ENCODE measurements at places on chromosomes 6 and 20.

- DNase-seq: no peak
- H3K27ac ChIP-seq: no peak overlapping the region
- H3K4me1 ChIP-seq: no peaks in the 10 kb centered on the region
- H3K27me3 ChIP-seq: no peaks in the 10 kb centered on the region
- no peaks in the 10 kb centered on the region for H3K36me3 ChIP-seq
Observed at GRCh38 chr6:51339728-51340127, 521.1 kb downstream of the TFAP2B start.

DNA sequence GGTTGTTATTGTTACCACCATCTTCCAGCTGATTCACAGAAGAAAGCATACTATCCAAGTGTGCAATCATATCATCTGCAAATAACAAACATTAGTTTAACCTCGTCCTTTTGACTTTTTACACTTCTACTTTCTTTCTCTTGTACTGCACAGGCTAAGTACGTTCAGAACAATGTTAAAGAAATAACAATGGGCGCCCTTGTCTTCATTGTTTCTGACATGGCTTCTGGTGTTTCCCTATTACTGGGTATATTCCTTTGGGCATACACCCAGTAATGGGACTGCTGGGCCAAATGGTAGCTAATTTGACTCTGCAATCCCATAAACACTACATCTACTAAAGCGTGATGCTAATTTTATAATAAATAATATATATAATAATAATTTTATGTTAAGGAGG is 146.7 kb downstream of the GJA10 start:
- peaks cover 7% of the 10 kb centered on the region for H3K4me1 ChIP-seq
- H3K4me3 ChIP-seq: no peak overlapping the region
- peaks cover 5% of the 10 kb centered on the region for H3K36me3 ChIP-seq

- no peaks in the 10 kb centered on the region for H3K27me3 ChIP-seq
- no peak overlapping the region for H3K4me3 ChIP-seq
- H3K4me1 ChIP-seq: peaks cover 3% of the 10 kb centered on the region
- DNase-seq: no peak
- H3K27ac ChIP-seq: no peak overlapping the region
Observed at GRCh38 chr6:33869826-33870423, 66.1 kb upstream of the MLN start.

- DNase-seq: no peak
- H3K27me3 ChIP-seq: no peaks in the 10 kb centered on the region
- no peak overlapping the region for H3K27ac ChIP-seq
Observed at GRCh38 chr6:46923476-46923875, 1.7 kb upstream of the ADGRF5 start.

- DNase-seq: no peak
- peaks cover 84% of the 10 kb centered on the region for H3K27me3 ChIP-seq
- H3K4me3 ChIP-seq: no peak overlapping the region
- peaks cover 4% of the 10 kb centered on the region for H3K4me1 ChIP-seq
- H3K27ac ChIP-seq: no peak overlapping the region
- H3K36me3 ChIP-seq: no peaks in the 10 kb centered on the region
Observed at GRCh38 chr6:28782113-28782673, 141.6 kb downstream of the TRIM27 start.

GRCh38 chr6:37137201-37138090 is 32.5 kb upstream of the PIM1 start:
- no peak overlapping the region for H3K4me3 ChIP-seq
- H3K27ac ChIP-seq: no peak overlapping the region
- no peaks in the 10 kb centered on the region for H3K36me3 ChIP-seq
- H3K27me3 ChIP-seq: no peaks in the 10 kb centered on the region
- peaks cover 43% of the 10 kb centered on the region for H3K4me1 ChIP-seq
- no peak for DNase-seq

DNA sequence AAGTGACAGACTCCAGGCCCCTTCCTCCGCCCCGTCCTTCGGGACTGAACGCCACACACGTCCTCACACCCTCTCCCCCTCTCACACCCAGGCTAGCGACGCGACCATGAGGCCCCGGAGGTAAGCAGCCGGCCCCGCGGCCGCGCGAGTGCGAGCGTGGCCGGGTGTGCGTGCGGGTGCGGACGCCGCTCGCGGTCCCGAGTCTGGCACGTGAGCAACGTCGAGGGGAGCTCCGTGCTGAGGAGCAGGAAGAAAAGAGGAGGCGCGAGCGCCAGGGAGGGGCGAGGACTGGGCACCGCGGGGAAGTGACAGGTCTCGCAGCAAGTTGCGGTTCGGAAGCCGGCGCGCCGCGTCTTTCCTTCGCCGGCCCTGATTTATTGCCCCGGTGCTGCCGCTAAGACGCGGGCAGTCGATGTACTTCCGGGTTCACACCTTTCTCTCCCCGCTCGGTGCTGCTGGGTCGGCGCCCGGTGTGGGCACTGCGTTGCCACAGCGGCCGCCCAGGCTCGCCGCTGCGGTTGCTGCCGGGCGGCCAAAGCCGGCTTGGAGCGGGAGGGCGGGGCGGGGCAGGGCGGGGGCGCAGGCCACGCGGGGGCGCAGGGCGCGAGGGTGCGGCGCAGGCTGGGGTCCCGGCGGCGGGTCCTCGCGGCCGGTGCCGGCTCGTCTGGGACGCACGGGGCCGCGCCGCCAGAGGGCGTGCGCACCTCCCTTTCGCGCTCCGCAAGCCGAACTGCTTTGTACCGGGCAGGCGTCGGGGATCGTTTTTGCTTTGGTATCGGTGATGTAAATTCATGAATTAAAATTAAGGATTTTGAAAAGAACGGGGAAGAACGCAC is 15.8 kb upstream of the LIN28B start:
- H3K4me3 ChIP-seq: no peak overlapping the region
- H3K27me3 ChIP-seq: peaks cover 69% of the 10 kb centered on the region
- peaks cover 8% of the 10 kb centered on the region for H3K4me1 ChIP-seq
- H3K36me3 ChIP-seq: no peaks in the 10 kb centered on the region
- no peak overlapping the region for H3K27ac ChIP-seq
- peak; percentile 4 for DNase-seq

- no peak for DNase-seq
- no peak overlapping the region for H3K4me3 ChIP-seq
- H3K27ac ChIP-seq: no peak overlapping the region
- H3K4me1 ChIP-seq: peaks cover 28% of the 10 kb centered on the region
Observed at GRCh38 chr6:11328613-11329247, 96.3 kb upstream of the NEDD9 start.

DNA sequence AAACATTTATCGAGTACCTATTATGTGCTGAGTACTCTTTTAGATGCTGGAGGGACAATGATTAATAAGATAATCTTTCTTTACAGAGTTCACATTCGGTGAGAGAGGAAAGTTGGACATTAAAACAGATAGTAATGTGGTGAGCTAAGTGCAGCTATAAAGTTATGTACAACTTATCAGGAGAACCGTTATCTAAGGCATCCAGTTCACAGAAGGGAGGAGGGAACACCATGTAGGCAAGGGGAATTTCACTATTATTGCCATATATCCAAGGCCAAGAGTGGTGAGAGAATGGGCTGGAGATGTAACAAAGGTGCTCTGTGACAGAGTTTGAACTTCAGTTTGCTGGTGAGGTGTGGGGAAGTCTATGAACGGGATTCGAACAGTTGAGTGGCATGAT is 105.8 kb downstream of the CARMIL1 start:
- H3K27ac ChIP-seq: no peak overlapping the region
- no peaks in the 10 kb centered on the region for H3K4me1 ChIP-seq
- no peak for DNase-seq
- no peak overlapping the region for H3K4me3 ChIP-seq
- no peaks in the 10 kb centered on the region for H3K27me3 ChIP-seq

DNA sequence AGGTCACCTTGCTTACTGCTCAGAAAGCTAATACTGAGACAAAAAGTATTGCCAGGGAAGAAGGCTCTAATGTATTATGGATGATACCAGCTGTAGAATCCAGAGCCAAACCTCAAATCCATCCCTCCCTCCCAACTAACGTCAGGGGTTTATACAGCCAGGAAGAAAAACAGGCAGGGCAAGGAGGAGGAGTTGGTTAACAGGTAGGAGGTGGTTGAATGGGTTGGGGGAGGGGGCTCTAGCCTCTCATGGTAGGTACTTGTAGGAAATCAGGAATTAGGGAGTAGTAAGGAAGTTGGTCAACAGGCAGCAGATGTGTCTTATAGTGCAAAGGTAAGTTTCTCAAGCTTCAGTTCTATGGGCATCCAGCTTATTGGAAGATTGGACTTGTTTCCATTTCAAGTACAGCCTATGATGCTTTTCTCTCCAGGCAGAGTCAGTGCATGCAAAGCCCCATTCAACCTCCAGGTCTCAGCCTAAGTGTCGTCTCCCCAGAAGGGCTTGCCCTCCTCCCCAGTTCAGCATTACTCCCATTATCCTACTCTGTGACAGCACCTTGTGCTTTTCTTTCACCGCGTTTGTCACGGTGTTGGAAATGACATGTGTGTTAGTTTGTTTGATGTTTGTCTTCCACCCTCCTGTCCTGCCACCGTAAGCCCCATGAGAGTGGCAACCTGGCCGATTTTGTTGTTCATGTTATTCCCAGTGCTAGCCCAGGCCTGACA is 38.1 kb downstream of the PNLDC1 start:
- H3K4me1 ChIP-seq: peaks cover 15% of the 10 kb centered on the region
- no peaks in the 10 kb centered on the region for H3K27me3 ChIP-seq
- H3K27ac ChIP-seq: no peak overlapping the region
- H3K36me3 ChIP-seq: no peaks in the 10 kb centered on the region
- H3K4me3 ChIP-seq: no peak overlapping the region

DNA sequence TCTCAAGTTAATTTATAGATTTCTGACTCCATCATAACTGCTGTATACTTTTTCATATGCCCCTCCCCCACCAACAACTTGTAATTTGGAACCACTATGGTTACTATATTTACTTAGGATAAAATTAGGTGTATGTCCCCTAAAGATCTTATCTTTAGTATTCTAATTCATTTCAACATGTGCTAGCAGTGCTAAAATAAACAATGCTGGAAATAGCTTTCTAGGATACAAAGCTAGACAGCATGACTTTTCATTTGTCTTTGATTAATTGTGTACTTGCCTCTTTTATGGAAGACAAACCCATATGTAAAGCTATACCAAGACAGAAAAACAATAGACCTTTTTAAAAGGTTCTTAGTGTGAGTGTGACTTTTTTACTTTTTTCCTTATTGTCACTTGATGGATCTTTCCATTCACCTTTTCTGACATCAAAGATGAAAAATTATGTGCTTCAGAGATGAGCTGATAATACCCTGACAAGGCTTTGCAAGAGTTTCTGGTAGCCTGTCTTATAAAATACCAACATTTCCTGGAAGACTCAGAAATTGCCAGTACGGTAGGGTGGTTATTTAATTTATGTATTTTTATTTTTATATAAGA is 31.2 kb upstream of the POPDC3 start:
- no peak overlapping the region for H3K27ac ChIP-seq
- no peak for DNase-seq
- H3K36me3 ChIP-seq: no peaks in the 10 kb centered on the region
- peaks cover 5% of the 10 kb centered on the region for H3K27me3 ChIP-seq
- no peak overlapping the region for H3K4me3 ChIP-seq
- H3K4me1 ChIP-seq: no peaks in the 10 kb centered on the region

- H3K27ac ChIP-seq: no peak overlapping the region
- H3K4me1 ChIP-seq: no peaks in the 10 kb centered on the region
- peaks cover 25% of the 10 kb centered on the region for H3K36me3 ChIP-seq
- no peak overlapping the region for H3K4me3 ChIP-seq
- DNase-seq: no peak
Observed at GRCh38 chr6:36235309-36235708, 34.6 kb upstream of the PNPLA1 start.

DNA sequence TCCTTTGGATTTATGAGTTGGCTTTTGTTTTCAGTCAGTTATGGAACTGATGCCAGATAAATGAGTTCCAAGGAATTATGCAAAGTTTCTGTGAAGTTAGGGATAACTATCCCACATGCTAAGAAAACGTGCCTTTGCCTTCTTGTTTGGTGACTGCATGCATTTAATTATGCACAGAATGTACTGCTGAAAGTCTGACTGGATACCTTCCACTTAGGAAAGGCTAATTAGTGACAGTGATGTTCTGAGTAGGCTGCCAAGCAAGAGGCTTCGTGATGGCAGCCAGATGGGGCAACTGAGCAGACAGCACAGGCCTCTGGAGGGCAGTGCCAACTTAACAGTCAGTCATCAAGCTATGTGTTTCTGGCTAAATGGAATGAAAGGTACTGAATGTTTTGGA is 289.9 kb downstream of the CD109 start:
- H3K27me3 ChIP-seq: no peaks in the 10 kb centered on the region
- no peaks in the 10 kb centered on the region for H3K4me1 ChIP-seq
- H3K36me3 ChIP-seq: no peaks in the 10 kb centered on the region

DNA sequence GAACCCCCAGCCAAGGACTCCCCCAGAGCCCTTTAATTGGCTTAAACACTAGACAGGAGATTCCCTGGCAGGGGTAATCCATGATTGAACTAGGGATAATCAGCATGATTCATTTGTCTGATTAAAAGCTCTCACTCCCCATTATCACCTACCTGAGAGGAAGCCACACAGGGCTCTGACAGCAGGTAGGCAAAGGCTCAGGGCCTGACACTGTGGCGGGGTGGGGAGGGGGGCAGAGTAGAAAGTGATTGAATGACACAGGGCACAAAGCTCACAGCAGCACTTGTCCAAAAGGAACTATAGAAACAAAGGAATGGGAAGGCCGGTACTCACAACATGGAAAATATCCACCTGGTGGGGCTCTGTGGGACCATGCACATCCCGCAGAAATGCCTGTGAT is 231.6 kb downstream of the MAFB start:
- no peak for DNase-seq
- no peaks in the 10 kb centered on the region for H3K4me1 ChIP-seq
- H3K27me3 ChIP-seq: no peaks in the 10 kb centered on the region
- H3K27ac ChIP-seq: no peak overlapping the region
- no peaks in the 10 kb centered on the region for H3K36me3 ChIP-seq

- DNase-seq: peak; percentile 81
- no peak overlapping the region for H3K4me3 ChIP-seq
- H3K36me3 ChIP-seq: no peaks in the 10 kb centered on the region
- no peak overlapping the region for H3K27ac ChIP-seq
- H3K27me3 ChIP-seq: peaks cover 4% of the 10 kb centered on the region
- H3K4me1 ChIP-seq: peaks cover 8% of the 10 kb centered on the region
Observed at GRCh38 chr20:44384423-44385027, 29.0 kb downstream of the HNF4A start.

DNA sequence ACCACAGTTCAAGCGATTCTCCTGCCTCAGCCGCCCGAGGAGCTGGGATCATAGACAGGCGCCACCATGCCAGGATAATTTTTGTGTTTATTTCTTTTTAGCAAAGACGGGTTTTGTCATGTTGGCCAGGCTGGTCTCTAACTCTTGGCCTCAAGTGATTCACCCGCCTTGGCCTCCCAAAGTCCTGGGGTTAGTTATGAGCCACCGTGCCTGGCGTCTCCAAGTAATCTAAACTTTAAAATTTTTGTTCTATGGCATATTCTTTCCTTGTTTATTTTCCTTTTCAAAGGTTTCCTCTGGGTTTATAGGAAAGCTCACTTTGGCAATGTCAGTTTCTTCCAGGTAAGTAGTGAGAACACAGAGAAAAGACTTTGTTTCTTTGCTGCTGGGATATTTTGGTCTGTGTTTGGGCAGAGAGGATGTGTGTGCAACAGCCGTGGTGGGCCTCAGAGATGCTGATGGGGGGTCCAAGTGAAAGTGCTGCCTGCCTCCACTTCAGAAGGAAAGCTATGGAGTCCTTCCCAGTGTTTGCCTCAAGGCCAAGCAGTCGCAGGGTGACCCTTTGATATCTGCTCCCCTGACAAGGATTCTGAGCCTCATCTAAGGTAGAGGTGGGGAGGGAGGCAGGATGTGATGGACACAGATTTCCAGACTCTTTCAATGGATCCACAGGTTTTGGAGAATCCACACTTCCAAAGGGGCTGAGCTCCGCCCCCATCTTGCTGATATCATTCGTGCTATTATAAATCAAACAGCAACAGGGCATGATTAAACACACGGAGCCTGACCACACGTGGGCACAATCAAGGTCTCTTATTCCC is 2.3 kb downstream of the LRP11 start:
- no peaks in the 10 kb centered on the region for H3K27me3 ChIP-seq
- H3K27ac ChIP-seq: no peak overlapping the region
- no peak overlapping the region for H3K4me3 ChIP-seq
- no peak for DNase-seq
